Bone marrow (tissue), 2 donors: ENCODE measurements at places on chromosomes 6 and 20.
A peak's percentile ranks its signal among the peaks of the same experiment; 100 is the strongest.

DNA sequence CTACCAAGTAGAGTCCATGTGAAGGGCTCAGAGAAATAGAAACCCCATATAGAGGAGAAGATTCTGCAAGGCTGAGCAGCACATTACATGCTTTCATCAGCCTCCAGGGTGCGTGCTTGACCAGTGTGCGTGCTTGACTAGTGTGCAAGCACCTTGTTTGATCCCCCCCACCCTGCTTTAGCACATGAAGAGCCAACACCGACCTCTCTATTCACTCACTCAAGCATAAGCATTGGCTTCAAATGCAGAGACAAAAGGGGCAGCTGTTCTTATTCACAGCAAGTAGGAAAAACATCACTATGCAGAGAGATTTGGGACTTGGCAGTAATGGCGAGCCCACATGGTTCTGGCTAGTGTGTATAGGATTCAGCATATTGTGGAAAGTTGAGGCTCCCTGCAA is 278.7 kb upstream of the RNF217 start:
- no peak for DNase-seq

GRCh38 chr6:32968867-32969684 is 682 bp downstream of the BRD2 start:
- DNase-seq, result peak; percentile 74

GRCh38 chr6:56115715-56116114 is 131.7 kb downstream of the COL21A1 start:
- DNase-seq, result no peak

DNA sequence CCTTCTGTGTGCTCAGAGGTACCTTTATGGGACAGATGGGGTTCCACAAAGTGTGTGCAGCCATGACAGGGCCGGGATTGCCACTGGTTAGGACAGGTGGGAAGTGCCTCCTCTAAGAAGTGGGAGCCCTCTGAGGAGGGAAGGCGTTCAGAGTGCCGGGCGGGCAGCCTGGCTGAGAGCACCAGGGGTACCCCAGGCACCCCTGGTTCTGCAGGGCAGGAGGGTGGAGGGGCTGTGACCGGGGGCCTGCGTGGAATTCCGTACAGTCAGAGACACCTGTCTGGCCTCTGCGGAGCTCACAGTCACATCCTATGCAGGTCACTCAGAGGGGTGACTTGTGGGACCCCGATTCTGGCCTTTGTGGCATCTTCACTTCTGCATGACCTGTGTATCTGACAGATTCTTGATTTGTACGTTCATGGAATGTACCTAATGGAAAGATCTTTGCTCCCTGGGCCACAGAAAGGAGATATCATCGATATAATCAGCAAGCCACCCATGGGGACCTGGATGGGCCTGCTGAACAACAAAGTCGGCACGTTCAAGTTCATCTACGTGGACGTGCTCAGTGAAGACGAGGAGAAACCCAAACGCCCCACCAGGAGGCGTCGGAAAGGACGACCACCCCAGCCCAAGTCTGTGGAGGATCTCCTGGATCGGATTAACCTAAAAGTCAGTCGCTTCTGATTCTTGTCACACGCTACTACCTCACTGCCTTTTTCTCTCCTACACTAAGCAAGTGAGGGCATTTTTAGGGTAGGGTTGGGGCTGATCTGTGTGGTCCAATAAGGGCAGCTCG is 190.9 kb downstream of the SASH1 start:
- DNase-seq, result no peak

DNA sequence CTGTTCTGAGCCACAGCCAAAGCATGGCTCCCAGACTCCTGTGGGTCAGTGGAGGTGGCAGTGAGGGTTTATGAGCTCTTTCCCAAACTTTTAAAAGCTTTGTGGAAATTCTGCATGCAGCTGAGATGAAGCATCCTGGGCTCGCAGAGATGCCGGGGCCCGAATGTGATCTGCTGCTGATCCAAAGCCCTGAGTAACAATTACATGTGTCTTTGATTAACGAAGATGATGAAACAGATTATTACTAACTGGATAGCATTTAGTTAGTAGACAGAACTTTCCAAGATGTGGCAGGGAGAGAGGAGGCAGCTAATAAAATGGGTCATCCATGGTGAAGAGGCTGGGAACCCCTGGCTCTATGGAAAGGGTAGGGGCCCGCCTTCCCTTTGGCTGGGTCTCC is 43.9 kb upstream of the MDFI start:
- no peak for DNase-seq

- DNase-seq, result no peak
Measured at GRCh38 chr20:36093025-36093803, 61.3 kb upstream of the EPB41L1 start.

DNA sequence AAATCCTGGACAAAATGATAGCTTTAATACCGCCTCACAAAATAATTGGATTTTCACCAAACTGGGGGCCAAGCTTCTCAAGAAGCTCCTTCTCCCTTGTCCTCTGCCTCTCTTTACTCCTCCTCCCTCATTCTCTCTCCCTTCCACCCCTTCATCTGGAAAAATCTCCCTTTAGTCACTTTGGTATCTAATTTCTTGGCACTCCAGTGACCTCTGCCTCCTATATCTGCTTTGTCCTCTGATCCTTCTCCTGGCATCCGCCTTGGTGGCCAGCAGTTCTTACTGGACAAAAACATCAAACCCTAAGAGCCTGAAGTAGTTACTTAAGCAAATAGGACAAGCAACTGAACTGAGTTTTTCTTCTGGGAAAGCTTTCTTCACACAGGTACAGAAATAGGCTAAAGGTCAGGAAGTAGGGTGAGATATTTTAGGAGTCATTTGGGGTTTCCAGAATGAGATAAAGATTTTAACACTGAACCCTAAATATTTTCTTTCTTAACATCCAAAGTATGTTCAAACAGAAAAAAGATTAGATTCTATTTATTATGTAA is 220.7 kb downstream of the ARHGAP18 start:
- no peak for DNase-seq

- no peak for DNase-seq
Measured at GRCh38 chr20:2162823-2163166, 61.2 kb downstream of the STK35 start.

DNA sequence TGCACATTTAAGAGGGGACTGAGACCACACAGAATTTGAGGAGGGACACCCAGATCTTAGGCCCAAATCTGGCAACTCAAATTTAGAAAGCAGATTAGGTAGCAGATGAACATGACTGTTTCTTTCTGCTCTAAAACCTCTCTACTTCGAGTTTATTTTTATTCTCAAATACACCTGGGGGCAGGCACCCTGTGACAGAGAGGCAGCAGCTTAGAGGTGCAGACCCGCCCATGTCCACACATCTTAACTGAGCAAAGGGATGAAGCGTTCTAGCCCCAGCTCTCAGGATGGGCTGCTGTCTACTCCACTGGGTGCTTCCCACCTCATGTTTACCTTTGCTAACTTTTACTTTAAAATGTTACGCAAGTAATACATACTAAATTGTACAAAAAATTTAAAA is 125.0 kb downstream of the SLC23A2 start:
- no peak for DNase-seq

DNA sequence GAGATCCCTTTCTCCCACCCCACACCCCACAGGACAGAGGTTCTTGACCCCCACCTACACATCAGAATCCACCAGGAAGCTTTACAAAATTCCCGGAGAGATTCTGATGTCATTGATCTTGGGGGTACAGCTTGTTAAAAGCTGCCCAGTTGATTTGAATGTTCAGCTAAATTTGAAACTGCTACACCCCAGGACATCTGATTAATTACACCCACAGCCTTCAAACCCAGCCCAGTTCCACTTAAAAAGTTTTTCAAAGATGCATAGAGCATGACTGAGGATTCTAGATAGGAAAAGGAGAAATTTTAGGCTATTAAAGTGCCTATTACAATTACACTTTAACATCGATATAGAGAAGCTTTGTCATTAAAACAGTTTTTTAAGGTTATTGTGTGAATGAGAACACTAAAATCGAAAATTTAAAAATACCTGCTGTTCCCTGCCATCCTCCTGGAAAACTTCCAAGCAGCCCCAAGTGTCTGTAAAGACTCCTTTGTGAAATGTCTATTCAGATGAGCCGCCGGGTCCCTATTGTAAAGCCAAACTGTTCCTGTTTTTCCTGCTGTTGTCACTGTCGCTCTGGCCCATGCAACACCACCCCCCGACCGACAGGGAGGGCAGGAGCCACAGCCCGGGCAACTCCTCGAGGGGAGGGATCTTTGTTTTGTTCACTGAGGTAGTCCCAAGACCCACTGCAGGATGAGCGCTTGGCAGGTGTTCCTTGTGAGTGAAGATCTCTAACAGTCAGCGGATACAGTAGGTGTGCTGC is 132.5 kb upstream of the PHACTR3 start:
- no peak for DNase-seq

GRCh38 chr20:1983301-1983700 is 10.6 kb downstream of the PDYN start:
- DNase-seq, result no peak

- DNase-seq, result no peak
Measured at GRCh38 chr6:33689879-33690278, 21.6 kb downstream of the UQCC2 start.

GRCh38 chr20:38589967-38590675 is 9.1 kb downstream of the ADIG start:
- DNase-seq, result no peak

DNA sequence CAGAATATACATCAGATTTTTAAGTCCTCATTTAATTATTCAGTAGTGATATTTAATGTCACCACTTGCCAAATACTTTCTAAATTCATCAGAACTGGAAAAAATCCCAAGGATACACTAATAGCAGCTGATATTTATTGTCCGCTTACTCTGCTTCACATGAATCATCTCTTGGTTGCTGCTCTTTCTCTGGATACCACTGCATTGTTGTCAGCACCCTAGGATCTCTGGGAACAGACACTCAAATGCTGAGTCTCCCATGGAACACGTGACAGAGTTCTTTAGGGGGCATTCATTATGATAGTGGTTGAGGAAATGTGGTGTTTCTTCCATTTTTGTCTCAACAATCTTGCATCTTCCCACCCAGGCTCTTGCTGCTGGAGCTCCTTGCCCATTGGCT is 318.0 kb downstream of the RFPL4B start:
- DNase-seq, result no peak

GRCh38 chr6:11296449-11297375 is 64.2 kb upstream of the NEDD9 start:
- DNase-seq, result no peak

GRCh38 chr20:50328996-50329898 is 138.6 kb downstream of the CEBPB start:
- no peak for DNase-seq

DNA sequence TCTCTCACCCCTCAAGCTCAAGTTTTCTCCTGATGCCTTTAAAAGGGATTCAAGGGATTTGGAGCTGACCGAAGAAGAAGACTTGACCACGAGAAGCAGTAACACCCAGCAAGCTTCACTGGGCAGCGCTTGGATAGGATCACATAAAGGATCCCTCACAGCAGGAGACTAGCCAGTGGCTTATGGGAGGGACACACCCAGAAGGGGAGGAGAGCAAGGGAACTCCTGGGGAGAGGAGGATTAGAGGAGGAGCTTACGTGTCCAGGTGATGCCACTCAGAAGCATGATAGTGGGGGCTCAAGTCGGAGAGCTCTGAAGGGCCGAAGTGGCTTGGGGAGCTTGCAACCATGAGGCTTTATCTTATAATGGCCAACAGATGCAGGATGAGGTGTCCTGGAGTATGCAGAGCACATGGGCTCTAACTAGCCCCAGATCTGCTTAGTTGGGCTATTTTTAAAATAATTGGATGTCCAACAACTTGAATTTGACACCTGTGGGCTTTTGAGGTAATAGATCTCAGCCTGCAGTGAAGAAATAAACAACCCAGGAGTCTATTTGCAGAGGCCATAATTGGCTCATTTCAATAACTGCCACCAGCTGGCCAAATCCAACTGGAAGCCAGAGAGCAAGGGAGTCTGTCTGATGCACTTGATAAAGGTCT is 137.9 kb upstream of the EXOC2 start:
- DNase-seq, result no peak

GRCh38 chr20:22453244-22454080 is 130.9 kb downstream of the FOXA2 start:
- no peak for DNase-seq
